ENCODE measurements at places on chromosomes 2 and 18.
A peak's percentile ranks its signal among the peaks of the same experiment; 100 is the strongest.

DNA sequence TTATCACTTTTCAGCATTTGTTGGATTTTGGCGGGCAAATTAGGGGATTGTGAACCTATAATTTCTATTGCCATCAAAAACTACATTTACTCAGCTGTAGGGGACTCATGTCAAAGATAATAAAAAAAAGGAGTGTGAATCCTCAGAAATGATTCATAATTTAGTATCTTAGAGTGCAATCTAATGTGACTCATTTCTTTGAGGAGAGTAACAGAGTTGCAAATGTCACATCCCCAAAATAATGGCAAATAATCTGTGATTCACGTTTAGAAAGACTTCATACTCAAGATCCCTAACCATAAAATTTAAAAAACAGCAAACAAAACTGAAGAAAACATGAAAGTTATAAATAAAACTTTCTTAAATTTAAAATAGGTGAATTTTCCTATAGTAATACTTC lies 373.0 kb downstream of the CDH2 start:
- no peak for ATAC-seq

- ATAC-seq = no peak
Measured at GRCh38 chr2:237259201-237259600, 154.8 kb downstream of the COL6A3 start.

DNA sequence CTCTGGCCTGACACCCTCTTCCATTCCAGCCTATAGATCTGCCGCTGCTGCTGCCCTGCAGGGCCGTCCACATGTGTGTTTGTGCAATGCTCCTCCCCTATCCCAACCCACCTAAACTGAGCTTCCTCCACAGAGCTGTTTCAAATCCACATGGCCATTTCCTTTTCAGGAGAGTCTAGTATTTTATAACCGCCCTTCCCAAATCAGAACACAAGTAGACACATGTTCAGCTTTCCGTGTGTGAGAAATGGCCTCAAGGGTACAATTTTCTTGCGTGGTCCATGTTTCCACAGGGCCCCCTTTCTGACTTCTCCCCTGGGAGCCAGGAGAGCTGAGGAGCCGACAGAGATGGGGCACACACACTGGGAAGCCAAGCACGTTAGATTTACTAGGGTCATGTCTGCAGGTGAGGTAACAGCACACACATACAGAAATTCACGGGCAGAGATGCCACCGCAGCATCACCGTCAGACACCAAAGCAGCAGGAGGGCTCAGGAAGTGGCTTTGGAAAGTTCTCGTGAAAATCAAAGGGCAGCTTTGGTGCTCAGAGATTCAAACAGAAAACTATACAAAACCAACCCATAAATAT lies 102.9 kb upstream of the TGFA start:
- no peak for ATAC-seq

DNA sequence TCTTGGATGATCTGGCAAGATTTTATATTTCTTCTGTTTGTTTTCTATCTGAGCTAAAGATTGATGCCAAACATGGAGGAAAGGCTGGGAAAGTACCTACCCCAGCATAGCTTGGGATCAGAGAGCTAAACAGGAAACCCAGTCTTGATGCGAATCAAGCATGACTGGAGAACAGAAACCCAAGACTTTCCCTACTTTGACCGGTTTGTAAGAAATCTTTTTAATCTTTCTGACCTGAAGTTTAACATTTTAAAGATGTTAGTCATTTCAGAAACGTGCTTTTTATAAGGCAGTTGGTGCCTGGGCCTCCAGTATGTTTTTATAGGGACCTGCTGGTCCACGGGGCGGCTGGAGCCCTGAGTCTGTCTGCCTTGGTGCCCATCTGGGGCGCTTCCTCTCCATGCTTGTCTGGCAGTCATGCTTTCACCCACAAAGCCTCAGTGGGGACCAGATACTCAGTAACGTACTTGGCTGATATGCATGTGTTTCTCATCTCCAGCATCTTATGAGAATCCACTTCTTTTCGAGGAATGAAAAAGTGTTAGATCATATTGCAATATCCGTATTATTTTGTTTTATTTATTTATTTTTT lies 266.5 kb downstream of the PTGR3 start:
- no peak for ATAC-seq

- no peak for ATAC-seq
Measured at GRCh38 chr2:43792653-43793052, 18.8 kb downstream of the DYNC2LI1 start.

GRCh38 chr18:37659906-37660305 lies 94.3 kb upstream of the CELF4 start:
- ATAC-seq = no peak

GRCh38 chr2:73640511-73640911 lies 1.7 kb downstream of the NAT8 start:
- no peak for ATAC-seq

DNA sequence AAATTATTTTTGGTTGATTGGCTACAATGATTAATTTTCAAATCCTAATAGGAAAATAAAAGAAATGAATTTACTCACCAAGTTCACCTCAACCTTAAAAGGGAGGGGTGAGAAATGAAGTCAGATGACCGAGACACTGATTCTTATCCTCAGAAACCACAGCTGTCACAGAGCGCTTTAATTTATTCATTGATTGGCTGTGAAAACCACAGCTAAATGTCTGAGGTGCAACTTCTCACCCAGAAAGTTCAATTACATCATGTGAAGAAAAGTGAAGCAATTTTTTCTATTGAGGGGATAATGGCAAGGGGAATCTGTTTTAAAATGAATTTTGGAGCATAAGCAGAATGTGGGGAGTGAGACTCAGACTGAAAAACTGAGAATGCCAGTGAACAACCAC lies 128.4 kb downstream of the RNF152 start:
- ATAC-seq = no peak

GRCh38 chr2:38057651-38058410 lies 18.1 kb downstream of the CYP1B1 start:
- ATAC-seq = no peak

DNA sequence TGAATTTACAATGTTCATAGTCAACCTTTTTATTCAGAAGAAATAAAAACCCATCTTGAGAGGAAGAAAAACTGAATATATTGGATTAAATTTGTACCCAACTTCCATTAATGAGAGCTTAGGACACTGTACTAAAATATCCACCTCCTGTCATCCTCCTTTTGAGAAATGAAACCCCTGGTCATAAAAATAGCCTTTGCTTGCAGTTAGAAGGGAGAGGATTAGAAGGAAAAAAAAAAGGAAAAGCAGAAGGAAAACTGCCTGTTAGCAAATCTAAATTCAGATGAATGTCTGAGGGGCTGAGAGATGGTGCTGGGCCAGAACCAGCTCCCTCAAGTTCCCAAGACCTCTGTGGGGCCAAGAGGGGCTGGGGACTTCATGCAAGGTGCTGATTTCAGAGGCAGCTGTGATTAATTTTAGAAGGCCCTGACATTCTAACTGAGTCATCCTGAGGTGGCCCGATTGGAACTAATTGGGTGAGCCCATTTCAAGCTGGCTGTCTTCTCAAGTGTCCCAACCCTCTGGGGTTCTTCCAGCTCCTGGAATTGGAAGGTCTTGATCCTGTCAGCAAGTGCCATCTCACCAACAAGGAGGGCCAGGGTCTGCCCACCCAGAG lies 38.4 kb upstream of the BIN1 start:
- peak; percentile 33 for ATAC-seq

GRCh38 chr2:140086964-140087363 lies 1306.8 kb upstream of the NXPH2 start:
- ATAC-seq = no peak

- ATAC-seq = no peak
Measured at GRCh38 chr2:120293096-120294007, 40.7 kb downstream of the RALB start.

DNA sequence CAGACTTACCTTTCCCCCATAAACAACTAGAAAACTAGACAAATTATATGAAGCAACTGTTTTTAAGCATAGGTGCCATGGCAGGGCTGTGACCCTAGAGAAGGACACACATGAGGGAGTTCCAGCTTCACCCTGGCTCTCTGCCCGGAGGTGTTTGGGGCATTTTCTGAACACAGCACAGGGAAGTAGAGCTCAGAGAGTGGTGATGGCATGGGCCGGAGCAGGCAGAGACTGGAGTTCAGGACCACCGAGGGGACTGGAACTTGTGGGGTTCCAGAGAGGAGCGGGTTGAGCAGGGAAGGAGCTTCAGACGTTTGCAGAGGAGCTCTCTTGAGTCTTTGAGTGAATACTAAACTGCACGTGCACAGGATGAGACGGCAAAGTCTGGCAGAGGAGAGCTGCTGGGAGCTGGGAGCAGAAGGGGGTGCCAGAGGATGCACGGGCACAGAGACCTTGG lies 26.5 kb upstream of the KLF11 start:
- ATAC-seq = no peak

DNA sequence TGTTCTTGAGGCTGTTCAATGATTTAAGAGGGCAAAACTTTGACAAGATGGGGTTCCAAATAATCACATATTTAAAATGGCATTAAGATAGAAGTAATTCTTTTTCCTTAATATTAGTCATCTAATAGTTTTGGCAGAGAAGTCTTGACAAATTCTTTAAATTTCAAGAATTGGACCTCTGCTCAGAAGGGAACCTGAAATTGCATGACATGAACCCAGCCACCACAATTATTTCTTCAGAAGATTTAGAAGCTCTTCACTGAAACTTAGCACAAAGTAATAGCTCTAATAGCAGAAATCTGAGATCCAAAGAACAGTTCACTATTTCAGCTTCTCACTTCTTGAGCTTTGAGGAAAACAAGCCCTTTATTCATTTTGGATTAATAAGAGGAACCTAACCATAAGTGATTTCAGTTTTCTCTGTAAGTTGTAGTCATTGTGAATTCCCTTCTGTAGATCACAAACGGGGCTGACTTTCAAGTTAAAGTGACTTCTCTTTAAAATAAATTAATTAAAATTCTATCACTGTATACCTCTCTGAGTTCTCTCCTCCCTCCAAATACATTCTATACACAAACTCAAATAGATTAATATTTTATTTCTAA lies 100.6 kb upstream of the ITGA4 start:
- ATAC-seq = no peak

DNA sequence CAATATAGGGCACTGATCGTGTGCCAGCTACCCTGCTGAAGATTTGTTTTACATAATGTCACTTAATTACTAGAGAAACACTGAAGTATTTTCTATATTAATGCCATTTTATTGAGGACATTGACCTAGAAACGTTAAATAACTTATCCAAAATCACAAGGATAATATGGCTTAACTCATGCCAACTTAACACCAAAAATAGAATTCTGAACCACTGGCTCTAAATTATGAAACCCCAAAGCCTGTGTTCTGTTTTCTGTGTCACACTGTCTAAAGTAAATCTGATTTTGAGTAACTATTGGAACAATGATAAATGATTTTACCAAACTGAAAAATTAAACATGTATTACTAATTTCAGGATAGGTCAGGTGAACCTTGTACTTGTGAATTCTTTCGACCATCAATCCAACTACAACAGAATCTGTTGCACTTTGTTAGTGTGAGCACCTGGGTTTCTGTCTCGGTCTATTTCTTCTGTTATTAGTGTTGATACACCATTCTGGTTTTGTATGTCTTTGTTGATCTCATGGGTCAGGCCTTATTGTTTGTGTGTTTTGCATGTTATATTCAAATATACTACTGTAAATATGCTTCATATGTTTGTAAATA lies 48.2 kb upstream of the CCDC141 start:
- no peak for ATAC-seq

DNA sequence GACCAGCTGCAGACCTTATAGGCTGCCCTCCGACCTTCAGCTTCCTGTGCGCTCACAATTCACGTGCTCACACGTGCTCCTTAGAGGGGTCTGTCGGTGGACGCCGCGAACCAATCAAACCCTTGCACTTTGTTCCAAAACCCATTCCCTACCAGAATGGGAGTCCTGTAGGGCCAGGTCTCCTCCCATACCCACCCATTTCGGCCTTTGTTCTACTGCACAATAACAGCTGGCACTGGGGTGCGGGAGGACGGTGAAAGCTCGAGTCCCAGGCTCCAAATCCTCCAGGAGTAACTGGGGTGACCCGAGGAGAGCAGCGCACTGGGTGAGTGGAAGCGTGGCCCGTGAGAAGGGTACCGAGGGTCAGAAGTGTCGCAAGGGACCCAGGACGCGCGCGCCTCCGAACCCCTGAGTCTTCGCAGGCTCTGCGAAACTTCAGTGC lies 13.0 kb downstream of the SIX3 start:
- ATAC-seq = no peak

DNA sequence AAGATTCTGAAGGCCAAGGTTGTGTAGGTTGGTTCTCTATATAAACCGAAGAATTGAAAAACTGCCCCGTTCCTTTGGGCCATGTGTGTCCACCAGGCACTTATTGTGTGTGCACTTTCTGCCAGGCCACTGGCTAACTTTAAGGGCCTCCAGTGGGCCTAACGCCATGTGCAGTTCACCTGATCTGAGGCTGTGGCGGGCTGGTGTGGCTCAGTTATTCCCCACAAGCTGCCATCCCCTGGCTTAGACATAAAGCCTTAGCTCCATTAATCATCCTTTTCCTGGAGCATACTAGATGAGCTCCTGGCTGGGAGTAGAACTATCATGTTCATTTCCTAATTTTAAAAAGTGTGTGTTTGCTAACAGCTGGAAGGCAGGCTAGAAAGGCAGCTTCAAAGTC lies 304.1 kb upstream of the TNP1 start:
- ATAC-seq = no peak

DNA sequence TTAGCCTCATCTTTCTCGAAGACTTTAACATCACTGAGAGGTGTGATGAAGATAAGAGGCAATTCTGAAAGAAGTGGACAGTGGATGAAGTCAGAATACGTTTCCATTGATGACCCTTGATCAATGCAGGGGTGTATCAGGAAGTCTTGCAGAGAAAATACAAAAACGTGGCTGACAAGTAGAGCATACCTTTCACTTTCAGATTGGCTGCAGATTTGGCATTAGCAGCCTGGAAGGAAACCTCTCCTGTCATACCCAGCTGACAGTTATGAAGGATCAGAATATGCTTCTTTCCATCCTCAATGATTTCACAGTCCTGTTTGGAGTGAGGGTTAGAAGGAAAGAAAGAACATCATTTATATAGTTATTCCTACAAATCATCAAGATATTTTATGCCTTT lies 152.5 kb downstream of the PLEKHA3 start:
- no peak for ATAC-seq

- ATAC-seq = no peak
Measured at GRCh38 chr18:9535430-9535991, 60.2 kb downstream of the RALBP1 start.

- ATAC-seq = peak; percentile 47
Measured at GRCh38 chr18:51668101-51668500, 470.6 kb upstream of the MEX3C start.

GRCh38 chr2:218744615-218745014 lies 34.0 kb downstream of the TTLL4 start:
- ATAC-seq = no peak

GRCh38 chr2:143429932-143430679 lies 300.9 kb downstream of the ARHGAP15 start:
- peak; percentile 80 for ATAC-seq

GRCh38 chr2:228245601-228246000 lies 64.1 kb upstream of the SPHKAP start:
- ATAC-seq = no peak

DNA sequence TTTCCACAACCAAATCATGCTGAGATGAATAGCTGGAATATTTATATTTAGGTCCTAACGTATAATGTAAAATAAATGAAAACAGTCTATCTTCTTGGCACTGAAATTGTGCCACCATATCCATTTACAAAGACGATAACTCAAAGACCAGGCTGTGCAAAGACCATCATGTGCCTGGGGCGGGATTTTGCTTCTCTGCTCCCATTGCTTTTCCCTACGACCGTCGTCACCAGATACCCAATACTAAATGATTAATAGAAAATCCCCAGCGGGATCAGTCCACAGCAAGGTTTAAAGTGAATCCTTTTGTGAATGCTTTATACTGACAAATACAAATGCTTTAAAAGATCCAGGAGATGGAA lies 194.3 kb upstream of the ARL4C start:
- ATAC-seq = no peak

- ATAC-seq = peak; percentile 9
Measured at GRCh38 chr2:23386339-23387220, 1.6 kb downstream of the KLHL29 start.

Measured in esophagus mucosa (tissue), 1 donor.